ENCODE measurements at places on chromosomes 16 and 17. TPM values are rescaled to one million over a fixed set of nuclear protein-coding genes. Genes with fewer than 3 reads are reported as not detected.

GRCh38 chr16:10529895-10530669, 50.3 kb downstream of the EMP2 start:
- no peak for DNase-seq

DNA sequence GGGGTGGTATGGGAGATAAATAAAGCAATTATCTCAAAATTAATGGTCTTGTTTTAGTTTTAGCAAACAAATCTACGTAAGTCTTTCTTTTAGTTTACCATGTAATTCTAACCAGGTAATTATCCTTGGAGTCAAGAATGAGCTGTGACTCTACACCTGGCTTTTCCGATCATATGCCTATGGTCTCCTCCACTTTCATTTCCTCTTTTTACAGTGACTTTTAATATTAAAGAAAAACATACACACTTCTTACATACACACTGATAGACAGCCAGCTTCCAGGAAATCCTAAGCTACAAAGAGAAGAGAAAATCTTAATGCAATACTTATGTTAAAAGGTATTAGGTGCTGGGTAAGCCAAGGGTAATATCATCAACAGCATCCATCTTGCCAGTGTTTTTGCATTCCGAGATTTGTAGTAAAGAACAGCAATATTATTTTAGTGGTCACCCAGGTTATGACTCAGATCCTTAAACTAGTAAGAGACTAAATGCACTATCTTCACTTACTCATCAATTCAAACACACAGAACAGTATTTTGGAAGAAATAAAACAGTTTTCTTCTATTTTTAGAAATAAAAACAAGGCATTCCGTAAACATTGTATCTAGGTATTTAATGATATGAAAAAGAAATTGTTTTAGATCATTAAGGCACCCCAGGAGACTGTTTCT, 4.4 kb upstream of the IRX5 start:
- DNase-seq, result no peak

DNA sequence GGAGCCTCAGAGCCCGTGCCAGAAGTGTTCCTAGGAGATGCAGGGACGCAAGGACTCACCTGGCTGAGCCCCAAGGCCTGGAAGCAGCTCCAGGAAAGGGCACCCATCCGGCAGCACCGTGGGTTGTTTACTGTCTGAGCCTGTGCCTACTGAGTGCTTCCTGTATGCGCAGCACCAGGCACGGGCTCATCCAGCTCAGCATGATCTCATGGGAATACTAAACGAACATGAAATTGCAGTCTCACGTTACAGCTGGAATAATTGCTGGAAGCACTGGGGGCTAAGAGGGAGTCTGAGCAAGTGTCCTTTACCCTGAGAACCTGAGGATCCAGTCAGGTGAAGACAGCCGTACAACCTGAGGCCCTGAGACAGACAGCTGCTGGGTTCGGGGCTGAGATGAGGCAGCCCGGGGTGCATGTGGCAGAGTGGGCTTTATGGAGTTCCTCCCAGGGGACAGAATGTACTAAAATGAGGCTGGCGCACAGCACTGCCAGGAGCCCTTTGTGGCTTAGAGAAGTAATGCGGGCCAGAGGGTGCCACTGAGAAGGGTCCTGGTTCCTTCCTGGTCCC, 5.4 kb downstream of the CTRL start:
- no peak for DNase-seq

DNA sequence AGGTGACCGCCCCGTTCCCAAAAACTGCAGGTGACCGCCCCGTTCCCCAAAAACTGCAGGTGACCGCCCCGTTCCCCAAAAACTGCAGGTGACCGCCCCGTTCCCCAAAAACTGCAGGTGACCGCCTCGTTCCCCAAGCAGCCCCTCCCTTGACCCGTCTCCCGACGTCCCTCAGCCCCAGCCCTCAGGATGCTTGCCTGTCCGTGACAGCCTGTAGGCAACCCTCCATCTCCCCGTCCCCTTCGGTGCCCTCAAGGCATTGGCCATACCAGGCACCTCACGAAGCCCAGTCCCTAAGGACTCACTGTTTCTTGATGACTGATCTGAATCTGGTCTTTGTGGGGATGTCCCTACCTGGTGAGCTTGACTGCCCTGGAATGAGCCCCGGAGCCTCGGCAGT, 25.1 kb downstream of the SGSM2 start:
- DNase-seq, result no peak

GRCh38 chr17:4433515-4434031, at the start of gene SPNS3:
SPNS3 (plus strand) TSS chr17:4433940; CDS start chr17:4433968, 28 bp downstream.
- DNase-seq, result no peak

GRCh38 chr17:39695089-39695474, 4.8 kb upstream of the ERBB2 start:
- no peak for DNase-seq

DNA sequence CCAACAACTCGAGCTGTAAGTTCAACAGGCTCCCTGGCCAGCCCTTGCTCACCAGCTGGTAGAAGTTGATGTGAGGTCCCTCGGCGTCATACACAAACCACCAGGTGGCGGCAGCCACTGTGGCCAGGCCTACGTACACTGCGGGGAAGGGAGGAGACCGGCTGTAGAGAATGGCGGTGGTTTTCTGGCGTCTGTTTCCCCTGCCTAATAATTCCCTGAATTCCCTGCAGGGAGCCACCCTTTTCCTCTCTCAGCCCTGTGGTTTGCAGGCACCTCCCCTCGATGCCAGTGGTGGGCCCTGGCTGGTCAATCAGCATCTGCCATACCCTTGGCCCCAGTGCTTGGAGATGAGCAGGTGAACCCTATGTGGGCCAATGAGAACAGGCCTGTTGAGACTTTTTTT, 18.9 kb upstream of the P2RX1 start:
- no peak for DNase-seq

SALL1 gene
- not detected for total RNA-seq

NPIPB13 gene
- 17.0 TPM for total RNA-seq

FOXL1 gene
- not detected for total RNA-seq

CLN3 gene
- total RNA-seq, result 71.1 TPM

CYGB gene
- total RNA-seq, result 0.12 TPM

RBFOX1 gene
- total RNA-seq, result not detected

PLEKHG4 gene
- total RNA-seq, result 6.8 TPM
